ENCODE measurements at places on chromosomes 5 and 9.
A peak's percentile ranks its signal among the peaks of the same experiment; 100 is the strongest.

GRCh38 chr5:78004559-78004958, 228.4 kb upstream of the TBCA start:
- DNase-seq = no peak

- no peak for DNase-seq
Observed at GRCh38 chr9:116020146-116020545, 133.4 kb upstream of the PAPPA start.

DNA sequence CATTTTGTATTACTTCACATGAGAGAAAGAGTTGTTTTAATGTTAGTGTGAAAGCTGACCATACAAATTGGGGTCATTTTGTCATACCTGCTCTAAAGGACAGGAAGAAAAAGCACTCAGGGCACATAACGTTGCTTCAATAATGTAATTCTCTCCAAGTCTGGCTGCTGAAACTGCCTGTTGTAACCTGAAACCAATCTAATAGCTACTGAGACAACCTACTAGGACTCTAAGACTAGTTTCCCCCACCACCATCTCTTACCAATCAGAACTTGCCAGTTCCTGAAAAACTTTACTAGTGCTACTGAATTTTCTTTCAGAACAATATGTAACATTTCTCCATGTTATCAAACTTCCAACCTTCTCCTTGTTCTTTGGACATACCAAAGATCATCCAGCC, 374.7 kb downstream of the PTPRD start:
- DNase-seq = no peak

GRCh38 chr5:81420039-81420667, 26.2 kb upstream of the ACOT12 start:
- DNase-seq = no peak

- DNase-seq = no peak
Observed at GRCh38 chr9:117258184-117258866, 156.5 kb downstream of the ASTN2 start.

GRCh38 chr9:6506571-6506970, 93.6 kb downstream of the UHRF2 start:
- no peak for DNase-seq

DNA sequence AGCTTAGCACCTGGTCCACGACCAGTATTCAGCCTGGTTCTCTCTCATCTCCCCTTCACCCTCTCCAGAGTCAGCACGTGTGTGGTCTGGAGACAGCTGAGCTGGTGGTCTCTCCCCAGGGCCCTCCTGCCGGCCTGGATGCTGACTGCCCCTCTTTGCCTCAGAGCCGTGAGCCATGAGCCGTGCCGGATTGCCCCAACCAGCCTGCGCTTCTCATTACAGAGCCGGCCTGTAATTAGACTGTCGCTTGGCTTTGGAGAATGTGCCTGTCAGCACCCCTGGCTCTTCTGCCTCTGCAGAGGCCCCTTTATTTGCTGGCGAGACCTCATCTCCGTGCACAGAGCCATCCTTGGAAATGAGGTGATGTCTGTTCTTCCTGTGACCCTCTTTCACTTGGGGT, 118.7 kb upstream of the BOD1 start:
- peak; percentile 45 for DNase-seq

DNA sequence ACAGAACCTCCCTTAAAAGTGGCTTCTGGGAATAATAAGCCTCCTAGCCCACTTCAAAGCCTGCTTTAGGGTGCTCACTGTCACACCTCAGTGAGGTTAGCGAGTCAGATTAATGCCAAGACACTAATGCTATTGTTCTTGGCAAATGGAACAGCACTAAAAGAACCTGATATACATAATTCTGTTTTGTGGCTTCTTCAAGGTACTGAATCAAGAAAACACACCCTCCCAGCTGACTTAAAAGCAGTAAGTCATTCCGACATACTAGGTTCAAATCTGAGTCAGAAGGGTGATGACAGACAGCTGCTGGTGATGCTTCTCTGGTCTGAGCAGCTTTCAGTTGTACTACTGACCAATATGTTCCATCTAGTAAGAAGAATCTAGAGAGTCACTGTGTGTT, 121.6 kb downstream of the OXCT1 start:
- DNase-seq = no peak

- no peak for DNase-seq
Observed at GRCh38 chr5:132681983-132682382, 8.2 kb downstream of the IL4 start.

- DNase-seq = peak; percentile 55
Observed at GRCh38 chr9:92147852-92148180, 32.6 kb upstream of the SPTLC1 start.

- no peak for DNase-seq
Observed at GRCh38 chr5:158899211-158899610, 200.5 kb downstream of the EBF1 start.

DNA sequence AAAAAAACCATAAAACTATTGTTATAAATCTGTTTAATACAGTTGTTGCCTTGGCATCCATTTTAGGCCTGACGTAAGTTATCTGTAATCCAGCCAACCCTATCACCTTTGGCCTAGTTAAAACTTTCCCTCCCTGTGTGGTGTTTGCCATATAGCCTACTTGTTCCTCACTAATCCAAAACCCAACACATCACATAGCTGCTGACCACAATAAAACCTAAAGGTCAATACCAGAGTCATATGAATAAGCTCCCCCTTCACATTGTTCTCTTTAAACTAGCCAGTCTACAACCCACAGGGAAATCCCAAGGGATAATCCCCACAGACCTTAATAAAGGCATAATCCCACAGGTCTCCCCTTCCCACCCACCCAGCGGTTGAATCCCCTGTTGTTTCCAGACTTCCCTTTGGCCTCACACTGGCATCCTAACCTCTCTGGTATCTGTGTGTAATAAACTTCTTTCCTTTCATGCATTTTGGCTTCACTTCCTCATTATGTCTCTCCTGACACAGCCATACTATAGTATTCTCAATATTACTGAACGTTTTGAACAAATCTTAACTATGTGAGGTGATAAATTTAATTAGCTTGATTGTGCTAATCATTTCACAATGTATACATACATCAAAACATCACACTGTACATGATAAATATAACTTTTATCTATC, 50.8 kb downstream of the DTWD2 start:
- no peak for DNase-seq

Measured in upper lobe of left lung (tissue), 6 donors.